Hypothalamus (tissue), 51 donors: ENCODE measurements at places on chromosomes 4 and X.

- no peak for DNase-seq
Measured at GRCh38 chr4:96102541-96103026, 262.7 kb downstream of the PDHA2 start.

GRCh38 chrX:119816300-119816699 is 24.9 kb upstream of the RPL39 start:
- DNase-seq, result no peak

GRCh38 chr4:1855333-1856070 is 454 bp downstream of the LETM1 start:
- no peak for DNase-seq

DNA sequence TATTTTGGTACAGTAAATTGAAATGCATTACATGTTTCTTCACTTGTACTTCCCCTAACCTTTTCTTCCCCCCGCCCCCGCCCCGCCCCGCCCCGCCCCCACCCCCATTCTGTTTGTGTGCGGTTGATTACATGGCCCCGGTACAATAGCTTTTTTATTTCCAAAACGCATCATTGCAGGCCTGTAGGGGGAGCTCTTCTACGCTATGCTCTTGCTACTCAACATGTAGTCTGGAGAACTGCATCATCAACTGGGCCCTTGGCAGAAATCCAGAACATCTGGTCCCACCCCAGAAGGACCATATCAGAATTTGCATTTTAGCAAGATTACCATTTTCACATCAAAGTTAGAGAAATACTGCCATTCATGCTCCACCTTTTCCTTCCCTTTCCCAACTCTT is 333.3 kb upstream of the DDX53 start:
- peak; percentile 5 for DNase-seq
